ENCODE measurements at places on chromosomes 6 and 20.

DNA sequence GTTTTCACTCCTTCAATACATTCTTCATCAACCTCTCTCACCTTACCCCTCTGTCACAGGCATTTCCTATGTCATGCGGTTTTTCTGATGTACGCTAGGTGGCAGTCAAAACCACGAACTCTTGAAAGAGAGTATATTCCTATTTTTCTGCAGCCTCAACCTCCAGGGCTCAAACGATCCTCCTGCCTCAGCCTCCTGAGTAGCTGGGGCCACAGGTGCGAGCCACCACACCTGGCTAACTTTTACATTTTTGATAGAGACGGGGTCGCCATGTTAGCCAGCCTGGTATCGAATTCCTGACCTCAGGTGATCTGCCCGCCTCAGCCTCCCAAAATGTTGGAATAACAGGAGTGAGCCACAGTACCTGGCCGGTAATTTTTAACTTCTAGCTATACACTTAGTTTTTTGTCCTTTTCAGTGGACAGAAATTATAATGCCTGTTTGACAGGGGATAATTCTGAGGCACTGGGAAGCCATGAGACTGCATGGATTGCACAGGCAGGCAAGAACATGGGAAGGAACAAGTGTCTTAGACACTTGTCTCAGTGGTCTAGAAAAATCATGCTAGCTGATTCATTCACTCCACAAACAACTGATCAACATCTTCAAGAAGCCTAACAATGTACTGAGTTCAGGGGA, 22.5 kb upstream of the HFE start:
- DNase-seq: no peak

- DNase-seq: no peak
Observed at GRCh38 chr6:154306696-154307095, 49.9 kb downstream of the IPCEF1 start.

GRCh38 chr6:12490351-12490903, 200.3 kb downstream of the EDN1 start:
- no peak for DNase-seq

GRCh38 chr6:44005507-44005903, 121.7 kb downstream of the MRPL14 start:
- DNase-seq: no peak

- no peak for DNase-seq
Observed at GRCh38 chr20:63208346-63208909, 7.5 kb downstream of the YTHDF1 start.

- no peak for DNase-seq
Observed at GRCh38 chr6:161067749-161068148, 76.2 kb downstream of the MAP3K4 start.

All from NCI-H187 treated with DMSO at 0.1 percent for 48 hours (cell line).